AG10803 (cell line): ENCODE measurements at places on chromosomes 3 and 15.

DNA sequence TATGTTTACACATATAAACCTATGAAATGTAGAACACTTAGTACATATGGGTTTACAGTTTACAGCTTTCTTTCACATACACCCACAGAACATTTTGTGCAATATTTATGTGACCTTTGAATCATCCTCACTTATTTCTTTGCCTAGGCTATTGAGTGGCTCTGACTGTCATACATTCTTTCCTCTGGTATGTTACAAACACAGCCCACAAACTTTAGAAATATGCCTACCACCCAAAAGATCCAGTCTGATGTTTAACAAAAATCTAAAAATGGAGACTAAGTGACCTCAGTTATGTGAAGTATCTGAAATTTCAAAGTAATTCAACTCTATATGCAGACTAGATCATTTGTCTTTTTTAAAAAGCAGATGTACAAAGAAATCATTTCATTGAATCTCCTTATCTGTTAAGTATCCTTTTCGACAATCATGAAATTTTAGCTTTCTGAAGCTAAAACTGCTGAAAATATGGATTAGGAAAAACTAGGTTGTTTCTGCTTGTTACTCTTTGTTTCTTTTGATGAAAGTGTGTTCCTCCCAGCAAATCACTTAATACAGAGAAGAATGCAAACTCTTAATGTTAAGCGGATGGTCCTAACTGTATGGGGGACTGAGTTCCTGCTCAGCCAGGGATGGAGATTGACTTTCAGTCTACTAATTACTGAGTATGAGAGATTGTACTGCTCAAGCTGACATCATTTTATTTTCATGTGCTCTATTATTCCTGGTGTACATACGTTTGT, 27.7 kb downstream of the CCDC54 start:
- peak; percentile 92 for DNase-seq

GRCh38 chr3:134852893-134853351, 57.9 kb downstream of the EPHB1 start:
- DNase-seq = no peak

DNA sequence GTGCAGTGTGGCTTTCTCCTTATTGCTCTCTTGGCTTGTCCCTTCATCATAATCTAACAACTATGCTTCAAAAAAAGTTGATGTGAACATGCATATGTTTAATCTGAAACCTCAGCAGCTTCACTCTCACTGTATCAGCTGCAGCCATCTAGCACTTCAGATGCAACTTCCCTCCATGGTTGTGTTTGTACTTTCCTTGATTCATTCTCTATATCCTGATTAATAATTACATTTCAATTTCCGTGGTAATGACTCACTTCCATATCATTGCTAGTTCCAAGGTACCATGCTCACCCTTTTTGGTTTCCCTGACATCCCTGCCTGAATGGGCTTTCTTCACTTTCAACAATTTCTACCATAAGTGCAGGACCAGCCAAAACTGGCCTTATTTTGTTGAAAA, 51.2 kb downstream of the MDFIC2 start:
- DNase-seq = no peak

DNA sequence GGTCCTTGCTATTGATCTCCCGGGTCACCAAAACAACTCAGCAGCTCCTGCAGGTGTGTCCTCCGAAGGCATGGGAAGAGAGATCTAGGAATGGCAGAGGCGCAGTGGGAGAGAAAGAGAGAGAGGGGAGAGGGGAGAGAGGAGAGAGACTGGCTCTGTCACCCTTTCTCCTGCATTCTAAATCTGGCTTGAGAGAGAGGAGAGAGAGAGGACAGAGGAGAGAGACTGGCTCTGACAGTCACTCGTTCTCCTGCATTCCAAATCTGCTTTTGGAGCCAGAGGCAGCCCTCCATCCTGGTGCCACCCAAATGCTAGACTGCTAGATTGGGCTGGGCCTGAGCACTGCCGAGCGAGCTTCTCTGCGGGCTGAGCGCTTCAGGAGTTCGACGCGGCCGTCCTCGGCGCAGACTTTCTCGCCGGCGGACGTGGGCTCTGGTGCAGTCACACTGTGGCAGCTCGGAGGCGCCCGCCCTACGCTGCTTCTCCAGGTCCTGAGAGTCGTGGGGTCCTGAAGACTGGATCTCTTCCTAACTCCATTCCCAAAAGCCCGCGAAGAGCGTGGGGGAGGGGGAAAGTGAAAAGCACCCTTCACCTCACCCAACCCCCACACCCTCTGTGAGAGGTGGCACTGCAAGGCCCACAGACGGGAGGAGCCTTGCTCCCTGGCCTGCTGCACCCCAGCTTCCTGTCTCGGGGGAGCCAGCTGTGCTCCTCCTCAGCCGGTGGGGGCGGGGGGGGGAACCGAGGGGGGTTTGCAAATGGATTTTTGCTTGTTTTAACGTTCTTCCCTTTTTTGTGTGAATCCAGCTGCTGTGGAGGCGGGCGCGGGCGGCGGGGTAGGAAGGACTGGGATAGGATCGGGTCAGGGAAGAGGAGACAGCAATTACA, 222.3 kb downstream of the MEIS2 start:
- DNase-seq = no peak

GRCh38 chr15:22810033-22810852, 23.8 kb downstream of the NIPA1 start:
- no peak for DNase-seq

- no peak for DNase-seq
These were observed 28.9 kb downstream of the NXPE3 start for GRCh38 chr3:101807888-101808287.

- no peak for DNase-seq
These were observed 45.7 kb upstream of the VGLL3 start for GRCh38 chr3:87036671-87037070.

DNA sequence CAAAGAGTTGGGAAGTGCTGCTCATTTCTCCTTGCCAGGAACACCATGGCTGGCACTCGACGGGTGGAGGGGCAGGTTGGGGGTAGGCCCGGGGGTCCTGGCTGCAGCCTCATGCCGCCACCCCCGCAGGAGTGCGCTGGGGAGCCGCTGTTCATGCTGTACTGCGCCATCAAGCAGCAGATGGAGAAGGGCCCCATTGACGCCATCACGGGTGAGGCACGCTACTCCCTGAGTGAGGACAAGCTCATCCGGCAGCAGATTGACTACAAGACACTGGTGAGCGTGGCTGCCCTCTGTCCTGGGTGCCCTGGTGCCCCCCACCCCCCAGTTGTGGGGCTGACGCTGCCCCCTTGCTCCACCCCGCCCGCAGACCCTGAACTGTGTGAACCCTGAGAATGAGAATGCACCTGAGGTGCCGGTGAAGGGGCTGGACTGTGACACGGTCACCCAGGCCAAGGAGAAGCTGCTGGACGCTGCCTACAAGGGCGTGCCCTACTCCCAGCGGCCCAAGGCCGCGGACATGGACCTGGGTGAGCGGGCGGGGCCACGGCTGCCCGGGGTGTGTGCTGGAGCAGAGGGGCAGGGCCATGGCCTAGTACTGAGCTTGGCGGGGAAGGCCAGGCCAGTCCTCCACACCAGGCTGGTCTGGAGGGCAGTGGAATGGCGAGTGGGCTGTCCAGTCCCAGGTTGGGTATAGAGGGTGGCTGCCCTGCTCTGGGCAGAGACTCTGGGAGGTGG, 45.1 kb downstream of the PLXNA1 start:
- no peak for DNase-seq

DNA sequence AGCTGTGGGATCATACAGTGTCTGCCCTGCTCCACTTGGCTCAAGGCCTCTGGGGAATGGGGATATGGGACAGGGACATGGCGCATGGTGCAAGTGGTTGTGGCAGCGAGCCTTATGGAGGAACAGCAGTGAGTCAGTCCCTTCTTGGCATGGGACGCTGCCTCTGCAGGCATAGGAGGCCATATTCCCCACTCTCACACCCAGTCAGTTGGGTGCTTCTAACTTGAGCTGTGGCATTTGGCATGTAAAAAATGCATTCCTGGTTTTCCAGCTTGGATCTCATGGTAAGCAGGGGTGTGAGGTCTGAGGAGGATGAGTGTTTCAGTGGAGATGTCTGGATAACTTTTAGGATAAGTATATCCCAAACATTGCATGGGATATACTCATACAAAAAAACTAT, 31.6 kb upstream of the UBE2Q2 start:
- peak; percentile 61 for DNase-seq

GRCh38 chr15:70433586-70434324, 329.6 kb downstream of the UACA start:
- no peak for DNase-seq

- no peak for DNase-seq
These were observed 812 bp upstream of the SEC62 start for GRCh38 chr3:169965562-169966427.

- no peak for DNase-seq
These were observed 341.7 kb upstream of the ROBO2 start for GRCh38 chr3:76698136-76698706.

- DNase-seq = no peak
These were observed 299.9 kb downstream of the TBC1D5 start for GRCh38 chr3:17442332-17443049.

DNA sequence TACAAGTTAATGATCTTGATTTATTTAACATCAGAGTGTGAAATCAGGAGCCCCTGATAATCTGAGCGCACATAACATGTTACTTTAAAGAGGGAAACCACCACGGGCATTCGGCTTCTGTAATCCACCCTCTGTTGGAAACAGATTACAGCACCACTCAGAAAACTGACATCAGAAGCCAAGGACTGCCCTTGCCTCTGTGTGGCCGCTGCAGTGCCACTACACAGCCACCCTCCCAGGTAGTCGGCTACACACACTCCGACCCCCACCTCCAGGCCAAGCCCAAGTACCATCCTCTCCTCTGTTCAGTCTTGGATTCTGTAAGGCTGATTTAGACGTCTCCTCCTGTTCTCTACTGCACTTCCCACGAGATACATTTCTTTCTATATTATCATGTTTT, 251.7 kb downstream of the GABRB3 start:
- DNase-seq = no peak

- DNase-seq = no peak
These were observed 2.5 kb downstream of the MAP3K13 start for GRCh38 chr3:185365291-185366073.

GRCh38 chr3:30081904-30082303, 524.5 kb upstream of the TGFBR2 start:
- DNase-seq = no peak
